NCI-H187 treated with DMSO at 0.1 percent for 48 hours (cell line): ENCODE measurements at places on chromosomes 2 and 18.
A peak's percentile ranks its signal among the peaks of the same experiment; 100 is the strongest.

GRCh38 chr18:59501920-59502273, 142.8 kb upstream of the LMAN1 start:
- no peak for DNase-seq

- DNase-seq, result peak; percentile 62
Observed at GRCh38 chr2:57432528-57432927, 614.1 kb upstream of the VRK2 start.

GRCh38 chr2:206457188-206457634, 13.9 kb downstream of the ADAM23 start:
- no peak for DNase-seq

DNA sequence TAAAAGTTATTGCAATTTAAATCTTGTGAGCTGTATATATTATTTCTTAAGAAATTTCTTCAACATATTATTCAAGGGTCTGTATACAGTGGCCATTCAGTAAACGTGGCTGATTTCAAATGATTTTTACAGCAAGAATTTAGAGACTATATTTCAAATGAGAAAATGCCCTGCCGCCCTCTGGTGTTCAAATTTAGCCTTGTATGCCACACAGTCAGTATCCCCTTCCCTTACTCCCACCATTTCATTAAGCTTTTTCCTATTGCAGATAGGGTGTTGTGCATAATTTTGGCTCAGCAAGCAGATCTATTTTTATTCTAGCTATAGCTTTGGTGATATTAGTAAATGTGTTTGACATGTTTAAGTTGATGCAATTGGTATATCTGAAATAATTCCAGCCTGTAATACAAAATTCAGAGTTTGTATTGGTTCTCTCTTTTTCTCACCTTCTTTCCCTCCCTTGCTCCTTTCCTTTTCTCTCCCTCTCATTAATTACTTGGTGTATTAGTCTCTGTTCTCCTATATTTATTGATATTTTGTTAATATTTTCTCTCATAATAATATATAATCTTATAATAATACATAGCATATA, 22.8 kb upstream of the SCN7A start:
- DNase-seq, result no peak

DNA sequence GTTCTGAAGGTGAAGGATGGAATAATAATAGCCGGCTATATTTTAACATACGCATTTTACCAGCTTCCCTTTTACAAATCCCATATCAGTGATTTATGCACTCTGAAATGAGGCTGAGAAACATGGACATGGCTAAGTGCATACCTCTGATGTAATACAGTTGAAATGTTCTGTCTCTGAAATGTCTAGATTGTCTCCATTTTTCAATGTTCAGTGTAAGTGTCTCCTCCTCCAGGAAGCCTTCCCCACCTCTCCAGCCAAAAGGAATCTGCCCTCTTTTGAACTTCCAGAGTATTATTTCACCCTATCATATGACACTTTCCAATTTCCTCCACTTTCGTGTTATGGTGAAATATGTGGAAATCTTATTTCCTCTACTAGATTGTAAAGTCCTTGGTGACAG, 29.5 kb upstream of the ME2 start:
- DNase-seq, result no peak

- DNase-seq, result no peak
Observed at GRCh38 chr2:221001381-221001801, 570.7 kb downstream of the EPHA4 start.

GRCh38 chr2:164510895-164511294, 110.4 kb downstream of the GRB14 start:
- no peak for DNase-seq

- no peak for DNase-seq
Observed at GRCh38 chr2:210544831-210545230, 11.6 kb upstream of the CPS1 start.

GRCh38 chr2:104944495-104944894, 90.6 kb downstream of the POU3F3 start:
- no peak for DNase-seq

DNA sequence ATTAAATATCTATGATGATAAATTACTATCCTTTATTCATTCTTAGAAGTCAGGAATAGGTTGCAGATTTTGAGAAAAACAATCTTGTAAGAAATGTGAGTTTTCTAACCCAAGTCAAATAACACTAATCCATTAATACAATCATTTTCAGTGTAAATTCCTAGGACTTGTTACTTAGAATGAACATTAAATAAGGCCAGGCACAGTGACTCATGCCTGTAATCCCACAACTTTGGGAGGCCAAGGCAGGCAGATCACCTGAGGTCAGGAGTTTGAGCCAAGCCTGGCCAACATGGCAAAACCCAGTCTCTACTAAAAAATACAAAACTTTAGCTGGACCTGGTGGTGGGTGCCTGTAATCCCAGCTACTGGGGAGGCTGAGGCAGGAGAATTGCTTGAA, 45.8 kb upstream of the CDKL4 start:
- no peak for DNase-seq

DNA sequence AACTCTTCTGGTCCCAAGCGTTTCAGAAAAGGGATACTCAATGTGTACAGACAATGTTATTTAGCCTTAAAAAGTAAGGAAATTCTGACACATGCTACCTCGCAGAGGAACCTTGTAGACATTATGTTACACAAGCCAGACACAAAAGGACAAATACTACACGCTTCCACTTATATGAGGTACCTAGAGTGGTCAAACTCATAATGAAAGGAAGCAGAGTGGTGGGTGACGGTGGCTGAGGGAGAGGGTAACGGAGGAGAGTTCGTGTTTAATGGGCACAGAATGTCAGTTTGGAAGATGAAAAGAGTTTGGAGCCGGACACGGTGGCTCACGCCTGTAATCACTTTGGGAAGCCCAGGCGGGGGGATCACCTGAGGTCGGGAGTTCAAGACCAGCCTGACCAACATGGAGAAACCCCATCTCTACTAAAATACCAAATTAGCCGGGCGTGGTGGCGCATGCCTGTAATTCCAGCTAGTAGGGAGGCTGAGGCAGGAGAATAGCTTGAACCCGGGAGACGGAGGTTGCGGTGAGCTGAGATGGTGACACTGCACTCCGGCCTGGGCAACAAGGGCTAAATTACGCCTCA, 1.4 kb downstream of the MCM6 start:
- no peak for DNase-seq

DNA sequence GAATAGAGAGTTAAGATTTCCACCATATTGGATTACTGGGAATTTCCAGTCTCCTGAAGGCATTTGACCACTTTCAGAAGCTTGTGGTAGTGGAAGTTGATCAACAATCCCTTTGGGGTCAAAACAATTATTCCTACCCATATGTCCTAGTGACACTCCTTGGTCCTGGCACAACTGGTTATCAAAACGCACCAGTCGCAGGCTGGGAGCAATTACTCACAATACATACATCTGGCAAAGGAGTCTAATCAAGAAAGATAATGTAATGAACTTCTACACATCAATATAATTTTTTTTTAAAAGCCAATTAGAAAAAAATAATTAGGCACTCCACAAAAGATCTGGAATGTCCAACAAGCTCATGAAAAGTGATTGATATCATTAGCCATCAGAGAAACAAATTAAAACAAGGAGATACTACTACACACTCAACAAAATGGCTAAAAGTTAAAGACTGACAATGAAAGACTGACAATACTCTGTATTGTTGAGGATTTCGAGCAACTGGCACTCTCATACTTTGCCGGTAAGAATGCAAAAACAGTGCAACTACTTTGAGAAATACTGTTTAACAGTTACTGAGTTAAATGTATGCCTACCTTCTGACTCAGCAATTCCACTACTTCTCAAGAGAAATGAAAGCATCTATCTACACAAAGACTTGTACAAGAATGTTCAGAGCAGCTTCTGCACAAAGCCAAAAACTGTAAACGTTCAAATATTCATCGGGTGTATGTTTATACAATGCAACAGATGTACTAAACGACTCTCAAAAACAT, 2.0 kb downstream of the INO80C start:
- DNase-seq, result no peak

- no peak for DNase-seq
Observed at GRCh38 chr2:178163395-178163794, 30.9 kb upstream of the OSBPL6 start.

GRCh38 chr18:48736321-48737260, 197.8 kb downstream of the CTIF start:
- no peak for DNase-seq

DNA sequence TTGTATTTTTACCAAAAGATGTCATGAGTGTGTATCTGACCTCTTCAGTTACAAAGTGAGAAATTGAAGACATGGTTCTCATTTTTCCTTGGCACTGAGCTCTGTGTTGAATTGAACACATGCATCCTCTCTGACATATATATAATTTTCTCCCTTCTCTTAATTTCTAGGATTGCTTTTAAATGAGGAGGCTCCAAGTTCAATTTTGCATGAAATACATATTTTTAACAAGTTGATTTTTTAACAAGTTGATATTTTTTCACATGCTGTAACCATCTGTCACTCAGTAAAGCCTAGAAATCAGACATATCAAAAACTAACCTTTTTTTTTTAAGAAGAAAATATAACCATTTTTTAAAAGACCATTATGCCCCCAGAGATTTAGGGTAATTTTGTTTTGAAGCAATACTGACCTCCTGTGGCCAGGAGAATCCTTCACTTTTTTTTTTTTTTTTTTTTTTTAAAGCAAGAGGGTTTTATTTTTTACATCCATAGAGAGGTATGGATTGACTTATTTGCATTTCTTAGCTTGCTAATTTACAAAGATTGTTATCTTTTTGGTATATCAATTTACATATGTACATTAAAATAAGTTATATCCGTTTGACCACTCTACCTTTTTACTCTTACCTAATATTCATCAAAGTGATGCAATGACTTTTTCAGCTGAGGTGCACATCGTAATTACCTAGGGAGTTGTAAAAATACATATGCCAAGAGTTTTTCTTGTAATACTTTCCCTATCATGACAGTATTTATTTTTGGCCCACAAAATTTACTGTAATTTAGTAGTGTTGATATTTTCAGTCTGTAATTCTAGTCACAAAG, 161.8 kb downstream of the SOCS6 start:
- DNase-seq, result no peak

GRCh38 chr2:184879671-184880070, 281.3 kb downstream of the ZNF804A start:
- DNase-seq, result no peak

DNA sequence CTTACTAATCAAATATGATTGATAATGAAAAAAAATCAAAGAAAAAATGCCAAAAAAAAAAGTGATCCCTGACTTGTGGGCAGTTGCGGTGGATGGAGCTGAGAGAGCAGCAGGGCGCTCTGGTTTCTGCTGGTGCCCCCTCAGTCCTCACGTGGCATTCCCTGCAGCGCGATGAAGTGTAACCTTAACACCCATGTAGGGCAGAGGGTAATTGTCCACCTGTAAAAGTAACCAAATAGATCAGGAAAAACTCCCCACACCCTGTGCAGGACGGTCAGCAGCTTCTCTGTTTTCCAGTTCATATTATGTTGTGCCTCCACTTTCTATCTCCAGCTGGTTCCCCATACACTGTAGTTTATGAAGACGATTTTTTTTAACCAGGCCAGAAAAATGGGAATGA, 25.0 kb downstream of the COA5 start:
- DNase-seq, result no peak

DNA sequence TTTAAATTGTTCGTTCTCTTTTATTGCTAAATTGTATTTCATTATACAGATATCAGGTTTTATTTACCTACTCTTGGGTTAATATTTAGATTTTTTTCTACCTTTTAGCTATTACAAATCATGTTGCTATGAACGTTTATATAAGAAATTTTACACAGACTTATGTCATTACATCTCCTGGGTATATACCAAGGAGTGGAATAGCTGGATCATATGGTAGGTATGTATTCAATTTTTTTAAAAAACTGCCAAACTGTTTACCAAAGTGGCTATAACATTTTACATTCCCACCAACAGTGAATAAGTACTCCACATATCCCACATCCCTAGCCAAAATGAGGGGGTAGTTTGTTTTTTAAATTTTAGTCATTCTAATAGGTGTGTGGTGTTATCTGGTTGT, 32.3 kb upstream of the BAZ2B start:
- DNase-seq, result no peak

GRCh38 chr18:36518839-36519238, 221.3 kb downstream of the FHOD3 start:
- no peak for DNase-seq

DNA sequence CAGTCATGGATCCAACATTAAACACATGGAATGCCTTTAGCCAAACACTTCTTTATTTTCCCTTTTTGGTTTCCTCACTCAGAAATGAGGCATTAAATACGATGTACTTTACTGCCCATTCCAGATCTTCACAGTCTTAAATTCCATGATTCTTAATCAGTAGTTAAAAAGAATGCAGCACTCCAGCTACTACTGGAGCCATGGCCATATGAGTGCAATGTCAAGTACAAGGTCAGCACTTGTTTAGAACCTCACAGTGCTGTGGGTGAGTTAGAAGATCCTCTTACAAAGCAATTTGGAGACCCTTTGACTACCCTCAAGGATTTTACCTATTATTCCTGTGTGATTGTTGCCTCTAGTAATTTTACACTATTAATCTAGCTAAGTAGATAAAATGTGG, 550.3 kb upstream of the LRRTM1 start:
- DNase-seq, result no peak

DNA sequence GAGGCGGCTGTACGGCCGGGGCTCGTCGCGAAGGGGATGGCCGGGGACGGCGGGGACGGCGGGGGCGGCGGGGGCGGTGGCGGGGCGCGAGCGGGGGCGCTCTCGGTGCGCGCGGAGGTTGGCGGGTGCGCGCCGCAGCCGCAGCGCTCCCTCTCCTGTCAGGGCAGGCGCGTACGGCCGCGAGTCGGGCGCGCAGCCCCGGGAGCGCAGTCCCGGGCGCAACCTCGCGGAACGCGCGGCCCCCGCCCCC, 296 bp upstream of the GRHL1 start:
- no peak for DNase-seq

DNA sequence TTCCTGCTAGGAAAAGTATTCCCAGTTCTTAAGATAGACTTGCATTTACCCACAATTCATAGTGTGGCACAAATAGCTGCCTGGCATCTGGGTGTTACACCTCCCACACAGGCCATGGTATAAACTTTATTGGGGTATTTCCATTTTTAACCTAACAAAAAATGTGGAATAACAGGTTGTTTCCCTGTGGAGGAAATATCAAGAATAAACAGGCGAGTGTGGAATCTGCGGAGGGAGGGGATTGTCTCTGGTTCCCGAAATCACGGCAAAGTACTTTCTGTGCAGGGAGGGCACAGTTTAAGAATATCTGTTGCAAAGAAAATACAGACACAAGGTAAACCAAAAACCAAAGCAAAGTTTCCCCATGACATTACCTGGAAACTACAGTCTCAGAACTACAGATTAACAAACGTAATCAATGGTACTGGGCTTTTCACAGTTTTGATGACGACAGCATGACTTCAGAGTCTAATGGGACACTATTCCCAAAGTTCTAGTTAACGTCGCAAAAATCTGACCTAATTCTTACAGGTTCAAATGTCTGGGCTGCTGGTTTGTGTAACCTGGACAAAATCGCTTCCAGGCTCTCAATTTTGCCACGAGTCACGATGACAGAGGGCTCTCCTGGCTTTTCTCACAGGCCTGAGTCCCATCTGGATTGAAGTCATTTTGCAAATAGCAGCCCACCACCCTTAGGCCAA, 1.4 kb downstream of the STARD7 start:
- no peak for DNase-seq
